Activated naive CD8-positive, alpha-beta T cell treated with anti-CD3 and anti-CD28 coated beads for 36 hours (primary cell): ENCODE measurements at places on chromosomes 13 and 19. TPM values are rescaled to one million over a fixed set of nuclear protein-coding genes. Genes with fewer than 3 reads are reported as not detected.

The ERICH6B gene
- not detected for total RNA-seq

The ABHD13 gene
- total RNA-seq = 5.3 TPM

The ZNF256 gene
- total RNA-seq = 12.9 TPM

The HNRNPL gene
- total RNA-seq = 728 TPM

The TMPRSS9 gene
- total RNA-seq = not detected

The SLITRK1 gene
- total RNA-seq = not detected

The KIR2DL4 gene
- total RNA-seq = not detected

The COLGALT1 gene
- total RNA-seq = 78.9 TPM
